Neural crest cell (in vitro differentiated cells): ENCODE measurements at places on chromosomes 4 and X.

- peak; percentile 25 for DNase-seq
These were observed 127.4 kb upstream of the RPL34 start for GRCh38 chr4:108492816-108493595.

- DNase-seq = no peak
These were observed 99.6 kb downstream of the DHRSX start for GRCh38 chrX:2401201-2401589.

DNA sequence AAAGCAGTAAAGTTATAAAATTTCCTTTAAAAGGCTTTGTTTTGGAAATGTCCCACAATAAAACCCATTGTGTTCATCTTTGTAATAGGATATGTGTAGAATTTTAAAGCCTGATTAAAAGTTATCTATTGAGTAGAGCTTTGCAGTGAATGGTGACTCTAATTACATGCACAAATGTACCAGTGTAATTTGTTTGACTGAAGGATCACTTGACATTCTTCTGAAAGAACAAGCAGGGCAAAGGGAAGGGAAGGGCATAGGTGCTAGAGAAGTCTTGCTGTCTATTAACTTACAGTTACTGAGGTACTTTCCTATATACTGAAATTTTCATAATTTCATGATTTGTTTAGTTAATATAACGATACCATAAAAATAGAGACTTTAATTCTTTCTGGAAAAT lies 70.8 kb downstream of the STIM2 start:
- DNase-seq = no peak

DNA sequence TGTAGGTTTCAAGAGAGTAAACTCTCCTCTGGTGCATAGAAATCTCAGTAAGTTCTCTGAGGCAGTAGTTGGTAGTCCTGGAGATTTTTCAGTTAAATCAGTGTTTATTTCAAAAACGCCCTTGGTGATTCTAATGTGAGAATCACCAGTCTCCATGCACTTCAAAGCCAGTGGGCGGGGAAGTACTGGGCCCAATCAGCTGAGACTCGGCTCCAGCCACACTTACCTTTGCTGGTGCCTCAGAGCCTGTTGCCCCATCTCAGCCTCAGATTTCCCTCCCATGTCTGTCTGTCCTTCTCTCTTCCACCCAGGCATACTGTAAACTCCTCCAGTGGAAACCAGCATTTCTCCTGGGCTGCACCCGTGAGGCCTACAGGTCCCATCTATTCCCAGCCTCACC lies 7.4 kb upstream of the MGST2 start:
- DNase-seq = no peak

- DNase-seq = no peak
These were observed at the start of gene DOK7 for GRCh38 chr4:3462790-3463415. DOK7 (plus strand) TSS chr4:3463306; CDS start chr4:3463376, 70 bp downstream.

DNA sequence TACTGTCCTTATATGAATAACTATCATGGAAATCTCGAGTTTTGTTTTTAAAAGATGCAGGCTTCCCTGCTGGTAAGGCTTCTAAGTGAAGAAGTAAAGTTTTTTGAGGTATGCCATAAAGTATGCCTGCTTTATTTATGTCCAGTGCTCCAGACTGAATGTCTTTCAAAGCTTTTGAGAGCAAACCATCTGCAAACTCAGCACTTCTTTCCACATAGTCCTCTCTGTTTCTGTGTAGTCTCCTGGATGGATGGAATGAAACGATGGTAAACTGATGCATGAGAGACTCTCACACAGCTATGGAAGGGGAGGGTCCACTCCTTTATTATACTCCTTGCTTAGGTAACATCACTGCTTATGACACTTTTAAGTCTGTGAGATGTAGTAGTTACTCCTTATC lies 73.7 kb downstream of the NCAPG start:
- no peak for DNase-seq

DNA sequence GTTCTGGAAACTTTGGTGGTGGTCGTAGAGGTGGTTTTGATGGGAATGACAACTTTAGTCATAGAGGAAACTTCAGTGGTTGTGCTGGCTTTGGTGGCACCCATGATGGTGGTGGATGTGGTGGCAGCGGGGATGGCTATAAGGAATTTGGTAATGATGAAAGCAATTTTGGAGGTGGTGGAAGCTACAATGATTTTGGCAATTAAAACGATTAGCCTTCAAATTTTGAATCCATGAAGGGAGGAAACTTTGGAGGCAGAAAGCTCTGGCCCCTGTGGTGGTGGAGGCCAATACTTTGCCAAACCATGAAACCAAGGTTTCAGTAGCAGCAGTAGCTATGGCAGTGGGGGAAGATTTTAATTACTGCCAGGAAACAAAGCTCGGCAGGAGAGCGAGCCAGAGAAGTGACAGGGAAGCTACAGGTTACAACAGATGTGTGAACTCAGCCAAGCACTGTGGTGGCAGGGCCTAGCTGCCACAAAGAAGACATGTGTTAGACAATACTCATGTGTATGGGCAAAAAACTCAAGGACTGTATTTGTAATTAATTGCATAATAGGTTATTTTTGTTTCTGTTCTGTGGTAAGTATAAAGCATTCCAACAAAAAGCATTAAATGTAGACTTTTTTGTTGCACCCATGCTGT lies 23.2 kb upstream of the SOD3 start:
- DNase-seq = no peak

DNA sequence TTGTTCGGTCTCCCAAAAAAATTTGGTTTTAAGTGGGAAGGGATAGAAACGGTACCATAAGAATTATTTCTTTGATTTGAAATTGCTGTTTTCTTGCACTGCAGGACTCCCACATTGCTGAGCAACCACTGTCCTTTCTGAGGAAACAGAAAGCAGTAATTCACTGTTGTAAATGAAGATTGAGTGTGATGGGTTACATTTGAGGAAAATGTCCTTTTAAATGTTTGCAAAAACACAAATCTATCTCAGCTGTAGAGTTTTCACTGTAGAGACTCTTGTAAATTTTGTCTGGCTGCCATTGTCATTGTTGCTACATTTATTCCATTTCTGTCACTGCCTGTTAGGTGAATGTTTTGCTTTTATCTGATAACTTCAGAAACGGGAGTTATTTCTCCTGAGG lies 105.2 kb downstream of the FRAS1 start:
- DNase-seq = no peak

DNA sequence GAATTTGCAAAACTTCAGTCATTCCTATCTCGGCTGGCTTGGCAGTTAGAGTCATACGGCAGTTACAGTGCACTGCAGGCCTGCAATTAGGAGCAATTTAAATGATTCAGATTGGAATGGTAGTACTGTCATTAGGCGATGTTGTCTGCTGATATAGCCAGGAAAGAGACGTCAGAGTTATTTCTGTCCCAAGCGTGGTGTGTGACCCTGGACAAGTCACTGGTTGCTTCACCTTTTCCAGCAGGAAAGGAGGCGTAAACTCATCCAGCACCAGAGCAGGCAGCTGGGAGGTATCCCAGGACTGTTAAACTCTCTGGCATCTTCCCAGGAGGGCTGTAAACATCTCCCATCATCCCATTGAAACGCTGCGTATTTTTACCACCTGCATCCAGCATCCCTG lies 836 bp upstream of the LNX1 start:
- no peak for DNase-seq

DNA sequence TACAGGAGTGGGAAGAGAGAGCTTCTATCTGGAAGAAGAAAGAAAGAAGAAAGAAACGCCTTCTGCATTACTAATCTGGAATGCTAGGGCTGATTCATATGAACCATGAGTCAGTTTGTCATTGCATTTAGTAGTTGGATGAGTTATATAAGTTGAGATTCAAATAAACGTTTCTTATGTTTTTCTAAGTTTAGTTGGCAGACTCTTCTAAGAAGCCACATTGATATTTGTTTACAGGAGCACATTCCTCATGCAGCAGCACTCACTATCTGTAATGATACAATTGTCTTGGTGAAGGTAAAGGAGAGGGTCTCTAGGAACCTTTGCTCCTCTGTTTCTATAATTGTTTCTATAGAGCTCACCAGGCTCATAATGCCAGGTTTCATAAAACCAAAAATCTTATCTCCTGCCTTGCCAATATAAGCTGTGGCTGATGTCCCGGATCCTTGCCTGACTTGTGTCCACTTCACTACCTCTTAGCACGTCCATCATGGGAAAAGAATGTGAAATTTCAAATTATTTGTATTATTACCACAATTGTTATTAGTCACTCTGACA lies 39.5 kb downstream of the HOPX start:
- no peak for DNase-seq

GRCh38 chr4:63786171-63786570 lies 623.1 kb downstream of the TECRL start:
- no peak for DNase-seq

DNA sequence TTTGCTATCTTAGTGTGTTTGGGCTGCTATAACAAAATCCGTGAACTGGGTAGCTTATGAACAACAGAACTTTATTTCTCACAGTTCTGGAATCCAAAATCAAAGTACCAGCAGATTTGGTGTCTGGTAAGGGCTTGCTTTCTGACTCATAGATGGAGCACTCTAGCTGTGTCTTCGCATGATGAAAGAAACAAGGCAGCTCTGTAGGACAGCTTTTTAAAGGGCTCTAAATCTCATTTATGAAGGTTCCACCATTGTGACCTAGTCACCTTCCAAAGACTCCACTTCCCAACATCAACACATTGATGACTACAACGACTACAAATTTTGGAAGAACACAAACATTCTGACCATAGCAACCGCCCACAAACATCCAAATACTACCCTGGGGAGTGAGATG lies 158.6 kb upstream of the LCORL start:
- DNase-seq = no peak

DNA sequence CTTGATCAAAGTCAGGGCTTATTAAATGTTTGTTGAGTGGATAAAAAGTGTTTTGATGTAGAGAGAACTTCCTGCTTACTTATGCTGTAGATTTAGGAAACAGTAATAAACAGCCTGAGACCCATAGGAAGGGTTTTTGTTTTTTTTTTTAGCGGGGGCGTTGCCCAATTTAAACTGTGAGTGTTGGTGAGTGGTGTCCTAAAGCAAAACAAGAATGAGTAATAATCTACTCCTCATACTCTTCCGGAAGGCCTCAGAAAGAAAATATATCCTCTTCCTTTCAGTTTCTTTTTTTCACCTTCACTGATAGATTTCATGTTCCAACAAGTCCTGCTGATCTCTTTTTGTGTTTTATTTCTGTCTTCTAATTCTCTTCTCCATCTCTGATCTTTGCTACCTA lies 104.4 kb upstream of the SCML1 start:
- no peak for DNase-seq

- no peak for DNase-seq
These were observed 1920.5 kb upstream of the PCDH7 start for GRCh38 chr4:28799696-28800095.

DNA sequence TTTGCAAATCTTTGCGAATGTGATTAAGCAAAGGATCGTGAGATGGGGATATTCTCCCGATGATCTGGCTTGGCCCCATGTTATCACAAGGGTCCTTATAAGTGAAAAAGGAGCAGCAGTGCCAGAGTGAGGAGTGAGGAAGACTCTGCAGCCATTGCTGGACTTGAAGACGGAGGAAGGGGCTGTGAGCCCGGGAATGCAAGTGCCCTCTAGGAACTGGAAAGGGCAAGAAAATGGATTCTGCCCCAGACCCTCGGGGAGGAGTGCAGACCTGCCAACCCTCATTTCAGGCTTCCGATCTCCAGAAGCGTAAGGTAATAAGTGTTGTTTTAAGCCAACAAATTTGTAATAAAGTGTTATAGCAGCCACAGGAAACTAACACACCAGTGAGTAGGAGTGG lies 76.3 kb downstream of the EVC start:
- no peak for DNase-seq

DNA sequence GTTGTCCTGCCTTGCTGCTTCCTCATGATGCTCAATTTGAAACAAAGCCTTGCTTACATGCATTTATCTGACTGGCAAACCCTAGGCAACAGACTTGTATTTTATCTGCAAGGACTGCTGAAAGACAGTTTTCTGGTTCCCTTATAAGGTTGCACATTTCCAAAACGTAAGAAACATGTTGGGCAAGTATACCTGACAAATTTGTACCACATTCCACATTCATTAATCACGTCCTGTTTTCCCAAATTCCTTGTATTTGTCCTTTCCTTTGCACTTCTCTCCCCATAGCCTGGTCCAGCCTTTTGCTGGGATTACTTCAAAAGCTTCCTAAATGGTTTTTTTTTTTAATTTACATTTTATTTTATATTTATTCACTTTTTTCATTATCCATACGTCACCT lies 310.1 kb downstream of the PPP3CA start:
- DNase-seq = no peak

GRCh38 chr4:125132729-125133128 lies 182.0 kb upstream of the FAT4 start:
- DNase-seq = no peak

- DNase-seq = no peak
These were observed 562.8 kb upstream of the IGFBP7 start for GRCh38 chr4:57672846-57673433.

- no peak for DNase-seq
These were observed 208.8 kb upstream of the CLNK start for GRCh38 chr4:10893395-10893794.

DNA sequence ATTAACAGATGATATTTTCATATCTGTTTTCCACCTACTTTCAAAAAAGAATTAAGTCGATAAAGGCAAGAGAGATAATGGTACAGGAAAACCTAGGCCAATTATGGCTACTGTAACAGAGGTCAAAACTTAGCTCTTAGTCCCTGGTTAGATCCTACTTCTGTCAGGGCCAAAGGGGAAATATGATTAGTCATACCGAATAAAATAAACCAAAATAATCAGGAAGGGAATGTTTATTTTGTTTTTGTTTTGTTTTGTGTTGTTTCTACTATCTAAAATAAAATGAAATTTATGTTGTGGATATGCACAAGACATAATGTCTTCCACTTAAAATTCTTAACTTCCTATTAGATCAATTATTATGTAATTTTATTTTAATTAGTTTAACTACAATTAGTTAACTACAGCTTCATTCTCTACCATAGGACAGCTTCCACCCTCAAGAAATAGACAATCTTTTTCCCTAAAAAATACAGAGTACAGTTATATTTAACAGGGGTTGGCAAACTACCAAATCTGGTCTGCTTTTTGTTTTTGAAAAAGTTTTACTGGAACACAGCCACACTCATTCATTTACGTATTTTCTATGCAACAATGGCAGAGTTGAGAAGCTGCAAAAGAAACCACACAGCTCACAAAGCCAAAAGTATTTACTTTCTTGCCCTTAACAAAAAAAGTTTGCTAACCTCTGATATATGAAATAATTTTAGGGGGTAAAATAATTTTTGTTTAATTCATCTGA lies 25.4 kb downstream of the TMEM47 start:
- no peak for DNase-seq

DNA sequence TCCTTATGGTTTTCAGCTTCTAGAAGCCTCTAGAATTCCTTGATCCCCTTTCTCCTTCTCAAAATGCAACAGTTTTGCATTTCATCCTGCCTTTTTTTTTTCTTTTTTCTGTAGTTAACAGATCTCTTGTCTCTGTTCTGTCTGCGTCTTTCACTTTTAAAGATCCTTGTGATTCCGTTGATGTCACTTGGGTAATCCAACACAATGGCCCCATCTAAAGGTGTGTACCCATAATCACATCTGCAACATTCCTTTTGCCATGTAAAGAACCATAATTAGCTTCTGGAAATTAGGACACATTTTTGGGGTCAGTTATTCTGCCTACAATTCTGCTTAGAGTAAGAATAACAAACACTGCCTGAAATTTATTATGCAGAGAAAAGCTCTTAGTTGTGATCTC lies 1180.9 kb upstream of the ADGRL3 start:
- DNase-seq = no peak
